Ammon's horn (tissue), 1 donor: ENCODE measurements at places on chromosomes 3 and 15.
A peak's percentile ranks its signal among the peaks of the same experiment; 100 is the strongest.

GRCh38 chr3:38630606-38631005 lies 18.9 kb downstream of the SCN5A start:
- no peak for DNase-seq

GRCh38 chr15:89898614-89899294 lies 5.0 kb upstream of the AP3S2 start:
- peak; percentile 42 for DNase-seq

GRCh38 chr3:141643796-141644195 lies 94.3 kb upstream of the RNF7 start:
- DNase-seq: no peak

GRCh38 chr3:1693145-1693544 lies 405.5 kb upstream of the CNTN4 start:
- DNase-seq: no peak

DNA sequence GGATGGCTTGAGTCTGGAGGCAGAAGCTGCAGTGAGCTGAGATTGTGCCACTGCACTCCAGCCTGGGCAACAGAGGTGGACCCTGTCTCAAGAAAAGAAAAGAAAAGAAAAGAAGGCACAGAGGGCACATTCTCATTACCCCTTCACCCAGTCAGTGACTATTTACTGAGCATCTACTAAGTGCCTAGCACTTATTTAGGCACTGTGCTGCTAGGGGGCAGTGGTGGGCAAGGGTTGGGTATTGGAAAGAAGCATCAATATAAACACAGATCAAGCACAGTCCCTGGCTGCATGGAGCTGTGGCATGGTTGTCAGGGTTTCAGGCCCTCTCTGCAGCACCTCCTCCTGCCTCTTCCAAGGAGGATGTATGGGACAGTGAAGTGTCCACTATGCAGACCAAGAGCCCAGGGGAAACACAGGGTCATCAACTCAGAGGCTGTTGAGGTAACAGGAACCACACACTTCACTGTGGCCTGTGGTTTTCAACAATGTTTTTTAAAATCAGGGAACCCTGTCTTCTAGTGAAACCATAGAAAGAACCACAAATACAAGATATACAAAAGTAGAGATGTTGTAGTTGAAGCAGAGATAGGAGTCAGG lies 138.5 kb downstream of the RAB11A start:
- no peak for DNase-seq

DNA sequence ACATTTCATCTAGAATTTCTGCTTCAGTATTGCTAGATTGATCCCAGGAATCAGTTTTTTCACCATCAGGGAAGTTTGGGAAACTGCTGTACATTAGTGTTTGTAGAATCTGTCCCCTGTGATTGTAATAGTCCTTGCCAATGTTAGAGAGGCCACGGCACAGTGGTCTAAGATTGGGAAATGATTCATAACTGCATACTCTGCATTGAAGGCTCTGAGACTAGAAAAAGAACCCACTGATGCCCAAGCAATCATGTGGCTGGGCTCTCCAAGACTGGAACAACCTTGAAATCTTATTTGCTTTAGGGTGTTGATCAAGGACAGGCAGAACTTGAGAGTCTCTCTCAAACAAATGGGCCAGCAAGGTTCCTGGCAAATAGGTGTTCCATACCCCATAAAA lies 245.6 kb upstream of the LRTM1 start:
- DNase-seq: no peak

- DNase-seq: no peak
These were observed 329.4 kb upstream of the RORA start for GRCh38 chr15:61558172-61559136.

DNA sequence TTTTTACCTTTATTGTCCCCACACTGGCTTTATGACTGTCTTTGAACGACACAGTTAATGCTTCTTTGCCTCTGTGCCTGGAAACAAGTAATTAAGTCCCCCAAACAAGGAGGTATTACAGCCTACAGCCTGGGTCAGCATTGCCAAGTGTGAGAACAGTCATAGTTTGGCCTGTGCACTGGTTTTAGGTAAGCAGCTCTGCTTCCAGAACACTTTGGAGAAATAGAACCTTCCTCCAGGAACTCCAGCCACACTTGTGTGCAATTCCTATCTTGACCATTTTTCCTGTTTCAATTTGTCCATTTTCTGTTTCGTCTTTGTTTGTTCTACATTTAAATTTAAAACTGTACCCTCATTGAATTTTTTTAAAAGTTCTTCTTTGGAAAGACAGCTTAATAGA lies 568.2 kb downstream of the TUSC7 start:
- no peak for DNase-seq

DNA sequence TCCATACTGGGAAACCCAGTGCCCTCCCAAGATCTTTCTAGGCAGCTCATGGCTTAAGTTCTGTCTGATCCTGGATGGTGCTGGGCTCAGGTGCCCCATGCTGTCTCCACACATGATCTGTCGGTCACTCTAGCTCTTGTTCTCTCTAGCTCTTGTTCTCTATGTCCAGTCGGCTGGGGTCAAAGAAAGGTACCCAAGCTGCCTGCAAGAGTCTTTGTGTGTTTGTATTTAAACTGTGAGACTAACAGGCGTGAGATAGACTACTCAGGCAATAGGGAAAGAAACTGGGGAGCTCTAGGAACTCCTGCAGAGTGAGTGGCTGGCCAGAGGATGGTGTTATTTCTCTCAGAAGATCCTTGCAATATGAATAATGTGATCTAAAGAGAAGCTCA lies 40.2 kb downstream of the GPR156 start:
- DNase-seq: no peak

DNA sequence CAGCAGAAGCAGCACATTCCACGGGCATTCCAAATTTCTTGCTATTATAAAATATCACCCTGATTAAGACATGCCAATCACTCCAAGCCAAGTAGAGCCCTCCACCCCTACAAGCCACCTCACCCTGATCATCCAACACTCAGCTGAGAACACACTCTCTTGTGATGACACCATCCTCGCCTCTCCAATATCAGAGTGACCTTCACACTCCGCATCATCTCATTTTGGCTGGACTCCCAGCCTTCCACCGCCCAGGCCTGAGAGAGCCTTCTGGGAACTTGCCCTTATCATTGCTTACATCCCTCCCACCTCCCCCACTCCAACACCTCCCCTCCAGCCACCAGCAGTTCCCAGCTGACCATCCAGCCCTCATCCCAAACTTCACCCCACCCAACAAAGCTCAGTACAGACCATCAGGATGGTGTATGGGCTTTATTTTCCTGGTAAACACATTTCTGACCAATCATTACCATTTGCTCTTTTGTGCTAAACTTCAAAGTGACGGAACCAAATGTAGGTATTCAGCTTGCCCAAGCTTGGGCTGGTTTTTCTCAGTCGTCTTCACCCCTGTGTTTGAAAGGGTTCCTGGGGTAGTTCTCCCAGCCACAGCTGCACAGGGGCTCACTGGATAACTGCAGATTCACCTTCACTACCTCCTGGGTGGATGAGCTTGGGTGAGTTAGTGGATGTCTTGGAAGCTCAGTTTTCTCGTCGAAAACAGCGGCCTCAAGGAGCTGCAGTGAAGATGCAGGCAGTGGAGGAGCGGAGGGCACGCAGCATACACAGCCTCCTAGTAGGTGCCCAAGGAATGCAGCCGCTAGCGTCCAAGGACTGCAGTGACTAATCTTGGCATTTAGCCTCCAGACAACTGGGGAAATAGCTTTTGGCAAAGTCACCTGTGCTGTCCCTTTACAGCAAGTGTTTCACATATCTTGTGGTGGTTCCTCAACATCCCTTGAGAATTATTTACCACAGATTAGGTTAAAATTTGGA lies 115.1 kb downstream of the LIPC start:
- no peak for DNase-seq

DNA sequence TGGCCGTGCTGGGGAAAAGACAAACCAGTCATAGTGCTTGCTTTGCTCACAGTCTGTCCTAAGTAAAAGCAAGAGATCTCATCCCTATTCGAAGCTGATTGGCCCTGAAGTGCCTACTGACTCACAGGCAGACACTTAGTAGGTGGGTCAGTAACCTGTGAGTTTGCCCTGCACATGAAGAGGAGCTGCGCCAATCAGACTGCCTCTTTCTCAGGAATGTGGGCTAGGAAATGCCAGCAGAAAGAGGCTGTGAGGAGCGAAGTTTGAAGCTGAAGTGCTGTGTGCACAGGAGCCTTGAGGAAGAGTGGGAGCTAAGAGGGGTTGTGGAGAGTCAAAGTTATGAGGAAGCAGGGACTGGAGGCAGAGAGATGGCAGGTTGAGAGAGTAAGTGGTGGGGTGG lies 126.8 kb downstream of the IL20RB start:
- no peak for DNase-seq

DNA sequence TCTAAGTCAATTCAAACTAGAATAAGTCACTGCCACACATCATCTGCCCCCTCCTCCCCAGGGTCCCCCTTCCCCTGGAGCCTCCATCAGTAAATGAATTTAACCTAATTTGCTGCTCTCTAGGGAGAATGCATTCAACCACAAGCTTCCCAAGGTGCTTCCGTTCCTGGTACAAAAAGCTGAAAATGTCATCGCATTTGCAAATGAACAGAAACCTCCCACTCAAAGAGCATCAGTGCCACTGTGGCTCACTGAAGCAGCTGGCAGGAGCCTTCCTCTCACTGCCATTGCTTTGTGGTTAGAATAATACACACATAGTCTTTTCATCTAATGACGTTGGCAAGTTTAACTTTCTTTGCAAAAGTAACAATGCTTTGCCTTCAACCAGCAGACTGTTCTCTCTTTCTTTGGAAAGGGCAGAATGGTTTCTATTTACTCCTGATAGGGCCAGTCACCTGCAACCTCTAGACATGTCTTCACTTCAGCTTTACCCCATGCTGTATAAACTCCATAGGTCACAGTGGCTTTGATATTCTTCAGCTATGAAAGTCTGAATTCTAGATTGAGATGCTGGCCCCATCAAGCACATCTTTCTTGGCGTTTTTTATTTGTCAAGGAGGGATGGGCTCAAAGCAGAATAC lies 238.1 kb downstream of the CPNE4 start:
- DNase-seq: peak; percentile 56

GRCh38 chr3:197501879-197502620 lies 53.7 kb downstream of the BDH1 start:
- DNase-seq: peak; percentile 71

- no peak for DNase-seq
These were observed 103.1 kb upstream of the PTX3 start for GRCh38 chr3:157333551-157333991.

DNA sequence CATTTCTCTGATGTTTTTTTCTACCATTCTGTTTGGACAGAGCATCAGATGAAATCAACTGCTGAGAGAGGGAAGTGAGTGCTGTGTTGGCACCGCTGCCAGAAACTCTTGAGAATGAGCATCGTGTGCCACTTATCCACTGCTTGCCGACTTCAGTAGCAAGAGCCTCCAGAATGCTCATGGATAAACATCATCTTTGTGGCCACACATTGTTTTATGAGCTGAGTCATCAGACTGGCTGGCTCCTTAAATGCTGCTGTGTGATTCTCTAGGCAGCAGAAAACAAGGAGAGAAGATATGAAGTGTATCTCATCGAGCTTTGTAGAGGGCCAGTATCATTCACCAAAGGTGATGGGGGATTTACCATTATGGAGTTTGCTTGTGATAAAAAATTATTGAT lies 3.4 kb upstream of the DOCK3 start:
- peak; percentile 44 for DNase-seq

DNA sequence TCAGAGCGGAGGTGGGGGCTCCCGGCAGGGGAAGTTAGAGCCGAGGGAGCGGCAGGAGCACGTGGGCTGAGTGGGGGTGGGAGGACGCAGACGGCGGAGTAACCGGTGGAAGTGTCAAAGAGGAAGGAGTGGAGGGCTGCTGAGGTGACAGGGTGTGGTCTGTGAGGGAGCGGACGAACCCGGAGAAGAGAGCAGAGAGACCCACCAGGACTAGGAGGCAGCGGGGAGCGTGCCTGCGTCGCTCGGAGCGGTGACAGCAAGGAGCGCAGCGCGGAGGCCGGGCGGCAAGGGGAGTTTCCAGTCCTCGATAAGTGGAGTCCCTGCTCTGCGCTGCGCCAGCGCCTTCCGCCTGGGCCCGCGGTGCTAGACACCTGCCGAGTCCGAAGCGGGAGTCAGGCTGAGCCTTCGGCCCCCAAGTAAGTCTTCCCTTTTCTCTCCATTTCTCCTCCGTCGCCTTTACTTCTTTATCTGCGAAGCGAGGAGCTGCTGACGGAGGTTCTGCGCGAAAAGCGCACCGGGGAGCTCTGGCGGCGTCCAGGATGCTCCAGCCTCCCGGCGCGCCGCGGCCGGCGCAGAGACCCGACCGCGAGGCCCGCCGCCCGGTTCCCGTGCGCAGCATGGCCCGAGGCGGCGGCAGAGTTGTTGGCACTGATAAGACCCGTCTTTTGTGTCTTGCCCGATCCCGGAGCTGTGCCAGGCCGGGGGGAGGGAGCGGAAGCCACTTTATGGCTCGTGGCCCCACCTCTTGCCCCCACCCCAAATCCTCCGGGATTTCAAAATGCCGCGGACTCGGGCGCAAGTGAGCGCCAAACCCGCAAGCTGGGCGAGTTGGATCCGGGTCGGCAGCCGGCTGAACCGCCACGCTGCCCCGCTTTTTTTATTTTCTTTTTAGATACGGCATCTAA lies 533.0 kb upstream of the SEMA6D start:
- no peak for DNase-seq

- DNase-seq: no peak
These were observed 94.8 kb downstream of the FMN1 start for GRCh38 chr15:33099739-33100138.

- no peak for DNase-seq
These were observed 793.0 kb downstream of the MCTP2 start for GRCh38 chr15:95024351-95024750.

- no peak for DNase-seq
These were observed 116.5 kb upstream of the SLC2A2 start for GRCh38 chr3:171142985-171143384.

DNA sequence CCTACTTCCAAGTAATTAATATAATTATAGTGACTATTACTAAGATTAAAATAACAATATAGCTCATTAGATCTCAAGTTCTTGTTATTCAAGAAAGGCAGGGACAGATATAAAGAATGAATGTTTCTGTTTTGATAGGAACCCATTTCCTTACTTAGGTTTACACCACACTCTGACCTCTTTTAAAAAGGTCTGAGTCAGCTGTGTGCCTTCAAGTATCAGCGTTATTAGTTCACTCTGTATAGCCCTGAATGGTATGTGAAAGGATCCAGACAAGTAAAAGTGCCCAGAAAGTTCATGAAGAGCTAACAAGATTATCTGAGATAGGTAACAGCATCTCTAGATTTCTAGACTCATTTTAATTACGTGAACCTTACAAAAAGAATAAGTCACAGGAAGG lies 28.9 kb downstream of the PDCD10 start:
- DNase-seq: no peak

DNA sequence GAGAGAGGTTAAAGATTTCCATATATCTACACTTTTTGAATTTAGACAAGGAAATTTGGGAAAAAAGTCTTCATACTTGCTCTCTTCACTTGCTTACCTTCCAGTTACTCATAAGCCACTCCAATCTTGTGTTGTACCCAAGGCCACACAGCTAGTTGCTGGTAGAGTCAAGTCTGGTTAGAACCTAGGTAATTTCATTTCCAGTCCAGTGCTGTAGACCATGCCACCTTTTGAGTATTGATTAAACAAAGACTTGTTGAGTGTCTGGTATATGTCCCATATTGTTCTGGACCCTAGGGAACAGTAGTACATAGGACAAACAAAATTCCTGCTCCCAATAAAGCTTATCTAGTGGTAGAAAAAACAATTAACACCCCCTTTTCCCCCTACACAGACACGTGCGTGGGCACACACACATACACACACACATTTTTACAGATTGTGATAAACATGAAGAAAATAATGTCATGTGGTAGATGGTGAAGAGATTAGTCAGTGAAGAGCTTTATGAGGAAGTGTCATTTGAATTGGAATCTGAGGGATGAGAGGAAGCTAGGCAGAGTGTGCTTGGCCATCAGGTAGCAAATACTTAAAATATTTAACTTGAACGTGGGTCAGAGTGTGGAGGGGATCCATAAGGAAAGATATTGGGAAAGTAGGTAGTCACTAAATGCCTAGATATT lies 2.1 kb downstream of the CMC1 start:
- no peak for DNase-seq
